8988T (cell line): ENCODE measurements at places on chromosomes 6 and 20.

DNA sequence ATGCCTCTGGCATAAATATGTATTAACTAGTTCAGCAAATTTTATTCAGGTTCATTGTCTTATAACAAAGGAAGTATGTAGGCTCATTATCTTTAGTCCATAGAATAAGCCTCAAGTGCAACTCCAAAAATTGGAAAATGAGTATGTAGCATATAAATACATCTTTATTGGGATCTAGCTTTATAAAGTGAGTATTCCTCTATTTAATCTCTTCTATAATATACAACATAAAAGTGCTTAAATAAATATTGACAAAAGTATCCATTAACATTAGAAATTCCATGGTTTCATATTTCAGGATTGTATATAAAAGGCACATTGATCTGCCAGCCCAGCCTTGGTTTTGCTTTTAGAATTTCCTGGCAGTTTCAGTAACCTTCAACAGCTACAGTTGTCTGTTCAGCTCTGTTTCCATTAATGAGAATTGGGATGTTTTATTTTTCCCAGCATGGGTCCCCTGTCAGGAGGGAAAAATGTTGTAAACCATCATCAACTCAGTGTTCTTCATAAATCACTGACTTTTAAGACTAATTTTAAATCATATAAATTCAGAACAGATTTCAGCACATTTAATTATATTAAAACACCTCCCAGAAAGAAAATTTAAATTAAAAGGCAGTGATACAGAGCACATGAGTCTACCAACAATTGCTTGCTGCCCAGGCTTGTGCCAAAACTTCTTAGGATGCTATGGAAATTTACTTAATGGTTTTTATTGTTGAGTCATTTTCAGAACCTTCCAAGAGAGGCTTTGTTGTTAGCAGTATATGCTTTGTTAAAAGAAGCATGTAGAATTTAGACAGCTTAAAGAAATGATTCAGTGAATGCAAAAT is 119.7 kb downstream of the ADGRG6 start:
- no peak for DNase-seq

DNA sequence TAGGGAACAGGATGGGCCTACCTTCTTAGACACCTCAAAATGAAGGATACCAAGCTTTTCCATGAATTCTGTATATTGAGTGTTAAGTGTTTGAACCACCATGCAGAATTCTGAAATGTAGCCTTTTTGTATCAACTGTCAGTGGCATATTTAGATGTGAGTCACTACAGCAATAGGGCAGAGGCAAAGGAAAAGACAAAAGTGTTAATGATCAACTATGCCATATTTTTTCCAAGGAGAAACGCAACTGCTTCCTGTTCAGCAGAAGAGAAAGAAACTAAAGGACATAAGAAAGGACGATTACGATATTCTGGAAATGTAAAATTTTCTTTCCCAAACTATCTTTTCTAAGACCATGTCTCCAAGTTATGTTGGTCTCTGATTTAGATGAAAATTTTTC is 104.6 kb upstream of the RSPO3 start:
- no peak for DNase-seq

DNA sequence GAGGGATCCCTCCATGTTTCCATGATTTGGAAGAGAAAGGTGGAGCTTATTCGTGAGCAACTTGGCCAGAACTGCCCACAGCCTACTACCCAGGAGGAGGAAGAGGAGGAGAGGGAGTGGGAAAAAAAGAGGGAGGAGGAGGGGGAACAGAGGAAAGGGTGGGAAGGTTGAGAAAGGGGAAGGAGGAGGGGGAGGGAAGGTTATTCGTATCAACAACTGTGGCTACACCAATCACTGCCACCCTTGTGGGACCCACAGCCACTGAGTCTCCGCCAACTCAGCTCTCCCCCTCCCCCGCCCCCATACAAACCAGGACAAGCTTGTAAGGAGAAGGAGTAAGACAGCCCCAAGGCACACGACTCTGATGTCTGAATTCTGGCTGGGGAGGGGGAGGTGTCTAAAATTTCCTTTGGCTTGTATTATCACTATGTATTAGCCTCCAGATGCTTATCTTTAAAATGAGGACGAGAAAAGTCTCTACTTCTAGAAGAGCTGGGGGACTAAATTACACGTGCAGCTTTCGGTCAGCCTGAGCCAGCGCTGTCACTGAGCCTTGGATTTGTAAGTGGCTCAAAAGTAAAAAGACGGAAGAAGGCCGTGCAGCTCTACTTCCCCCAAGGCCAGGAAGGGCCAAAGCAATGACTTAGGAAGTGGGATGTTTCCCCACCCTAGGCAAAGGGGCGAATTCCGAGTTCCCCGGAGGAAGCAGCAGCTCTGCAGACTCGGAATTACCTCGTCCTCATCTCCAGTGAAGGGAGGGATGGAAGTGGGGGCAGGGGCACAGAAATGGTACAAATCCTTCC is 1.0 kb downstream of the FKBP1A start:
- DNase-seq = no peak

DNA sequence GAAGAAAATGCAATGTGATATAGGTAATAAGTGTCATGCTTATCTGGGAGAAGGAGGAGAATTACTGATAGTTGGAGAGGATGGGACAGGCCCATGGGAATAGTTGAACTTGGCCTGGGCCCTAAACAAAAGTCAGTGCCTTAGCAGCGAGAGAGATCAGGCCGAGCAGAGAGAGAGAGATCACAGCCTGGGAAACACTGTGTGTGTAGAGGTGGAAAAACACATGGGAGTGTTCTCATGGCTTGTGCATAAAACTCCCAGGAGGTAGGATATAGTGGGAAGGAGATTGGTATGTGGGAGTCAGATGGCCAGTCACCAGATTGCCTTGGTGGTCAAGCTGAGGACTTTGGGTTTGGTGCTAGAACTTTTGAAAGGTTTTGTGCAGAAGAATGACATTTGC is 47.6 kb downstream of the FIG4 start:
- DNase-seq = no peak

DNA sequence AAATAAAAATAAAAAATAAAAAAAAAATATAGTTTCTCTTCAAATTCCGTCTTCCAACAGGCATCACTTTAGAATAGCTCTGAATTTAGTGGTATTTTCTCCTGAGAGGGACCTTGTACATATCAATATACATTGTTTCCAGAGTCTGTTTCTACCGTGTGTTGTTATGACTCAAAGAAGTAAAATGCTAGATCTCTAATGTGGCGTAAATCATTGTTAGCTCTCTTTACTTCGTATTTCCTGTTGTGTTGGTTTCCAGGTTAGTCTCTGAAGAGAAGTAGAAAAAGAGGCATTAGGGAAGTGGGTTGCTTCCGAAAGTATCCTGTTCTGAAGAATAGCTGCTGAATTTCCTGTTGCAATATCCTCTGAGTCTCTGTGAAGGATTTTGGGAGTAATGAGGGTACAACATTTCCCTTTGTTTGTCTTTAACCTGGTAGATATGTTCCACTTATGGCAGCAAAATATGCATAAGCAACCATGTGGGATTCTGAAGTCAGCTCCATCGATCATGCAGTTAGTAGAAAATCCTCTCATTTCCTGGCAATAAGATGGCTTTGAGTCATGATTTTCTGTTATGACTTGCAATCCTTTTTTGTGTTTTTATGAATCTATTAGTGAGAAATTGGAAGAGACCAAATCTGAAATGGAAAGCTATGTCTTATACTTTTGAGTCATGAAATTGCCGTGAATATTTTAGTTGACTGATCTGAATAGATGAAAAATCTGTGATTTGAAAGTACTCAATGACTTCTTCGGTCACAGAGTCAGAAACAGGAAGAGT is 42.0 kb upstream of the MCHR2 start:
- no peak for DNase-seq
